ENCODE measurements at places on chromosomes 7 and 10. TPM values are rescaled to one million over a fixed set of nuclear protein-coding genes. Genes with fewer than 3 reads are reported as not detected.
A peak's percentile ranks its signal among the peaks of the same experiment; 100 is the strongest.

The ELFN1 gene
- total RNA-seq = 0.07 TPM

The TSPAN12 gene
- not detected for total RNA-seq

GRCh38 chr7:78220754-78221153 lies 422.2 kb downstream of the PHTF2 start:
- no peak for DNase-seq

The COL13A1 gene
- not detected for total RNA-seq

The GDF2 gene
- total RNA-seq = not detected

DNA sequence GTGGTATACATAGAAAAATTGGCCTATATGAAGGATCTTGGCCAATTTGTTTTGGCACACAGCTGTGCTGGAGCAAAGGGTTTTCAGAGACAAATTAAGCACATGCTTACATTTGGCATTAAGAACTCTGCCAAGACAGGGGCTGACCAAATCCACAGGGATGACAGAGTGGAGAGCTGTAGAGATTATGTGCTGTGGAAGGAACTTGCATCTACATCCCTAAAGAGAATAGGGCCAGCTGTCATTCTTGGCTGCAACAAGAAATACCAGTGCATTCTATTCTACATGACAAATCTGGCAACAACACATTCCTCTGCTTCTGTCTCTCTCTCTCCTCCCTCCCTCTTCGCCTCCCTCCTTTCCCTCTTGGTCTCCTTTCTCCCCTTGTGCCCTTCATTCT lies 75.6 kb downstream of the POM121L12 start:
- DNase-seq = no peak

- peak; percentile 66 for DNase-seq
Measured at GRCh38 chr10:118840071-118840775, 85.5 kb upstream of the CACUL1 start.

GRCh38 chr10:26759008-26759407 lies 61.5 kb downstream of the PDSS1 start:
- no peak for DNase-seq

- no peak for DNase-seq
Measured at GRCh38 chr7:133039614-133040013, 42.3 kb downstream of the CHCHD3 start.

GRCh38 chr7:136078630-136079029 lies 101.5 kb upstream of the MTPN start:
- no peak for DNase-seq

DNA sequence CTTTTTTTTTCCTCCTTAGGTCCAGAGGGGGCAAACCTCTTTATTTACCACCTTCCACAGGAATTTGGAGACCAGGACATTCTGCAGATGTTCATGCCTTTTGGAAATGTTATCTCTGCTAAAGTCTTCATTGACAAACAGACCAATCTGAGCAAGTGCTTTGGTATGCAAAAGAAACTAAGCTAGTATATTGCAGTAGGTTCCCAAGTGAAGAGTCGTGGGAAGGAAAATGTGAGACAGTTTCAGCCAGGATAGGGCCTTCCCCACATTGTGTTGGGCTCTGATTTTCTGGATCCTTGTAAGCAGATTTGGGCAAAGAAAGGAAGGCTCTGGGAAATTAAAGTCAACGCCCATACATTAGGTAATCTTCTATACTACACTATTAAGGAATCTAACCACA lies 285.6 kb downstream of the USP6NL start:
- DNase-seq = no peak

- DNase-seq = no peak
Measured at GRCh38 chr7:142134909-142135308, 23.4 kb downstream of the MGAM2 start.

The IKZF1 gene
- 327 TPM for total RNA-seq

The EPO gene
- not detected for total RNA-seq

DNA sequence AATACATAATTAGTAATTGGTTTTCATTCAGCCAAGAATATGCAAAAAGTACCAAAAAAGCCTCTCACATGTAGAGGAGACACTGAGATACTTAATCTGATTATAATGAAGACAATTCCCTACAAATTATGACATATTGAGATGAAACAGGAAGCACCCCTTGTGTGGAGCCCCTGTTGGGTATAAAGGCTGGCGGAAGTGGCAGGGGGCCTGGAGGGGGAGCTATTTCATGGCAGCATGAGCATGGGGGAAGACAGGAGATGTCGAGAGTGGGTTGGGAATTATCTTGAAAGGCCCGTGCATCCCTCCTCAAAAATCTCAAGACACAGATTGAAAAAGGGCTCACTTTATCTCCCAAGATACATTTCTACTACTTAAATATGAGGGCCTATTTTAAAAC lies 96.9 kb downstream of the PIP4K2A start:
- DNase-seq = no peak

The MYOZ1 gene
- not detected for total RNA-seq

- no peak for DNase-seq
Measured at GRCh38 chr10:98513704-98514103, 67.0 kb upstream of the HPS1 start.

- no peak for DNase-seq
Measured at GRCh38 chr7:1632916-1633785, 36.9 kb upstream of the ELFN1 start.

All from activated naive CD4-positive, alpha-beta T cell treated with anti-CD3 and anti-CD28 coated beads, Interleukin-2, amount 50 U/mL, for 72 hours (primary cell).